RKO (cell line): ENCODE measurements at places on chromosomes 16 and 17.
A peak's percentile ranks its signal among the peaks of the same experiment; 100 is the strongest.

DNA sequence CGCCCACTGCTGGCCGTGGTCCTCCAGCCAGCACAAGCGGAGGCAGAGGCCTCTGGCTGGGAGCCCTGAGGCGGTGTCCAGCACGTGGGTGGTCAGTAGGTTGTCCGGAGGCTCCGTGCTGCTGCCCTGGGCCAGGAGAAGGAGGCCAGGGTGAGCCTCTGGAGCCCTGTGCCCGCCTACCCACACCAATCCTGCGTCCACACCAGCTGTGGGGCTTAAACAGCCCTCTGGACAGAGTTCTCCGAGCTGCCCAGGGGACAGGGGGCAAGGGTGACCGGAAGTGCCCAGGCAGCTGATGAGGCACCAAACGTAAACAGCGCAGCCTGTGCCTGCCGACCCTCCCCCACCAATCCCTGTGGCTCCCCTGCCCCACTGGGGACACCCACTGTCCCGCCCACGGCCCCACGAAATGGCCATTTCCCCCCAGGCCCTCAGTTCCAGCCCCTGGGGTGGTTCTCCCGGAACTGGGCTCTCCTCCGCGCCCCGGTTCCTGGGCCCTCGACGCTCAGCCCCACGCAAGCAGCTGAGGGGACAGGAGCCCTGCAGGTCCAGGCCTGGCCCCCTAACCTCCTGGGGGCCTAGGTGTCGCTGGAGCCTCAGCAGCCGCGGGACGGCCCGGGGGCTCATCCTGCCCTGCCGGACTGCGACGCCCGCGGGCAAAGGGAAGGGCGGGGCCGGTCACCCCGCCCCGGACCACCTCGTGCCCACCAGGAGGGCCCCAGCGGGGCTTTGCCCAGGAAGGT is 27.9 kb upstream of the DBNDD1 start:
- no peak for DNase-seq

GRCh38 chr17:47973541-47973940 is 2.6 kb downstream of the CDK5RAP3 start:
- peak; percentile 77 for DNase-seq

- no peak for DNase-seq
Measured at GRCh38 chr16:2362218-2362617, 21.7 kb upstream of the ABCA3 start.

GRCh38 chr17:33506889-33507650 is 214.0 kb upstream of the ASIC2 start:
- DNase-seq, result no peak

DNA sequence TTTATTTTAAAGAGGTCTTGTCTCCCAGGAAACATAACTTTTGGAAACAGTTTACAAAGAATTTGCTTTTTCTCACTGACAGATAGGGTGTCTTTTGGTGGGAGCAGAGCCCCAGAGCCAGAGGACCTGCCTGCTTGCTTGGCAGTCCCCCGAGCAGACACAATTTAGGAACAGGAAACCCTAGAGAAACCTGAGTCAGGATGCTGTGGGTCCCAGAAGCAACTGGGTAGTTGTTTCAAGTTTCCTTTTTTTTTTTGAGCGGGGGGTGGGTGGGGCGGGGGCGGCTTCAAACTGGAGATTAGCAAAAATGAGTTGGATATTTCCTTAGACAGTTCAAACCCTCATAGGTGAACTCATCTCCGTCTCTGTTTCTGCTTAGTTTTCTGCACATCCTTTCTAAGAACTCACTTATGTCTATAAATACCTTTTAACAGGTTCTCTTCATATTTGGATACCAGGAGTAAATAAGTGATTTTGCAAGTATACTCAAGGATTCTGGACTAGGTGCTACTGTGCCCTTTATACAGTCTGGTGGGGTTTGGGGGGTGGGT is 135.1 kb downstream of the PRKCA start:
- DNase-seq, result no peak

GRCh38 chr16:49867796-49868668 is 12.1 kb upstream of the ZNF423 start:
- DNase-seq, result no peak

DNA sequence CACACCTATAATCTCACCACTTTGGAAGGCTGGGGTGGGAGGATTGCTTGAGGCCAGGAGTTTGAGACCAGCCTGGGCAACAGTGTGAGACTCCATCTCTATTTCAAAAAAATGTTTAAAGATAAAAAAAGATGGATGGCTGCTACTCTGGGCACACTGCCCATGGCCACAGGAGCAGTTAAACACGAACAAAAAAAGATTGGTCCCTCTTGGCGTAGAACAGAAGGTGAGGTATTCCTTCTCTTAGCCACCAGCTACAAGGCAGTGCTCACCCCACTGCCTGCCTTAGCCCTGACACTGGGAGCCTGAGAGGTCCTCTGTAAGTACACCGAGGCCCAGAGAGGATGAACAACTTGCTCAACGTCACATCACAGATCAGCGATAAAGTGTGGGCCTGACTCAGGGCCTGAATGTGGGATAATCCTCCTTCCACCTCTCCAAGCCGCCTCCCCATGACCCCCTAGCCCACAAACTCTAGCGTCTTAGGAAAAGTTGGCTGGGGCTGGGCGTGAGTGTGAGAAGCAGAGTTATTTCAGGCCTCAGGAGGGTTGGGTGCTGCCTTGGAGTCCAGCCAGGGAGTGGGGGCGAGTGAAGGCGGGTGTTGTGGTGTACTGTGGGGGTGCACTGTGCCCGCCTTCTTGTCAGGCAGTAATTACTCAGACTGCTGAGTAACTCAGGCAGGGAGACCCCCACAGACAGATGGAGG is 2.3 kb upstream of the DPH1 start:
- DNase-seq, result no peak

DNA sequence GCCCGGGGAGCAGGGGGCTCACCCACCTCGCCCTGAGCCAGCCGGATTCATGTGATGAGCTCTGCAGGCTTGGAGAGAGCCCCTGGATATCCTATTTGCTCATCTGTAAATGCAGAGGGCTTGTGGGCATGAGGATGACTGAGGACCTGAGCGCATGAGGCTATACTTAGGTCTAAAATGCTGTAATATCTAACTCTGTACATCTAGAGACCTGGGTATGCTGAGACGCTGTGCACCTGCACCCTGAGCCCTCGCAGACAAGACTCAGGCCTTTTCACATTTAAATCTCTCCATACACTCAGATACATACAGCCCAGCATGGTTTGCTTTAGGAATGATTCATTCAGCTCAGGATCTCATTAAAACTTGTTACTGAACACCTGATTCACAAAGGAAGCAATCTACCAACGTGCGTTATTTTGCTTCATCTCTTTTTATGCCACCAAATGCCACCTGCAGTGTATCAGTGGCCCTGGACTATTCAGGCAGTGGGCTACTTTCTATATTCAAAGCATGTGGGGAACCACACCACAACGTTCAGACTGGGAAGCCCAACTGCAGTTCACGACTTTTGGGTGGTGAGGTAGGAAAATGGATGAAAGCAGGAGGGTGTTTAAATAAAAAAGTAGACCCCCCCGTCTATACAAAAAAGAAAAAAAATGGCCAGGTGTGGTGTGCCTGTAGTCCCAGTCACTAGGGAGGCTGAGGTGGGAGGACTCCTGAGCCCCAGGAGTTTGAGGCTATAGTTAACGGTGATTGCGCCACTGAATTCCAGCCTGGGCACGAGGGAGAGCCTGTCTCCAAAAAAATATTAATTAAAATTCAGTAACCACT is 12.0 kb downstream of the USP7 start:
- DNase-seq, result no peak
